Cerebellar nuclear complex (tissue), 1 donor: ENCODE measurements at places on chromosomes 4 and X.

GRCh38 chrX:48636776-48637175 lies 39.5 kb downstream of the WDR13 start:
- DNase-seq = no peak

GRCh38 chr4:56259655-56260054 lies 127.6 kb downstream of the AASDH start:
- DNase-seq = no peak

GRCh38 chr4:112038861-112039260 lies 106.4 kb upstream of the FAM241A start:
- no peak for DNase-seq

GRCh38 chrX:153450114-153450948 lies 4.5 kb upstream of the TREX2 start:
- no peak for DNase-seq

DNA sequence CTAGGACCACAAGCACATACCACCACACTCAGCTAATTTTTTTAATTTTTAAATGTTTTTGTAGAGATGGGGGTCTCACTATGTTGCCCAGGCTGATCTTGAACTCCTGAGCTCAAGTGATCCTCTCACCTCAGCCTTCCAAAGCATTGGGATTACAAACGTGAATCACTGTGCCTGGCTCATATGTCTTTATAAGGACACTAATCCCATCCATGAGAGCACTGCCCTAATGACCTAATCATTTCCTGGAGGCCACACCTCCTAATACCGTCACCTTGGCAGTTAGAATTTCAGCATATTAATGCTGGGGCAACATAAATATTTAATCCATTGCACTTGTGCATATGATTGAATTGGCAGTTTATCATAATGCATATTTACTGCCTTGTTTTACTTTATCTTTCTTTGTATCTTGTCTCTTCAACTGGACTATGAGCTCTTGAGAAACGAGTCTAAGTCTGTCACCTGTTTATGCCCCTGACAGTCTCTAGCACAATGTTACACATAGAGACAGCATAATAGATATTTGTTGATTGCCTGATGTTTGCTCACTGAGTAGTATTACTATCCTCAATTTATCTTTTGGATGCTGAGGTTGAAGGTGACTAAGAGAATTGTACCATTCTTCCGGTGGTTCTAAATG lies 172.0 kb downstream of the AASDH start:
- no peak for DNase-seq

- peak; percentile 84 for DNase-seq
Observed at GRCh38 chr4:176319704-176320339, at the start of gene SPCS3. Gene SPCS3, plus strand, starts transcription at chr4:176319966. Its CDS starts 111 bp downstream, at chr4:176320077.

DNA sequence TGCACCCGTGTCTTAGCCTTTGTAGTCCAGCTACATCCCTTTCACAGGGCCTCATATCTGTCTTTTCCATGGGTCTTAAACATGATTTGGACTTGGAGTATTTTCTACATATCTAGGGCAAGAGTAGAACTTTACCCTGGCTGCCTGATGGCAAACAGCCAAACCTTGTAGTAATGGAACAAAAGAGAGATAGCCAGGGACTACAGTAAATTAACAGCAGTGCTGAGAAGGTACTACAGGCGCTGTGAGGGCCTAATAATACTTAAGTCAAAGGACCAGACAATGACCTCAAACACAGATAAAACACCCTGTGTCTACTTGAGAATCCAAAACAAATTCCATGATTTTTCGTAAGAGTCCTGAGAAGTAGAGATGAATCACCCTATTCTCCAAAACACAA lies 111.0 kb upstream of the WDR17 start:
- no peak for DNase-seq

DNA sequence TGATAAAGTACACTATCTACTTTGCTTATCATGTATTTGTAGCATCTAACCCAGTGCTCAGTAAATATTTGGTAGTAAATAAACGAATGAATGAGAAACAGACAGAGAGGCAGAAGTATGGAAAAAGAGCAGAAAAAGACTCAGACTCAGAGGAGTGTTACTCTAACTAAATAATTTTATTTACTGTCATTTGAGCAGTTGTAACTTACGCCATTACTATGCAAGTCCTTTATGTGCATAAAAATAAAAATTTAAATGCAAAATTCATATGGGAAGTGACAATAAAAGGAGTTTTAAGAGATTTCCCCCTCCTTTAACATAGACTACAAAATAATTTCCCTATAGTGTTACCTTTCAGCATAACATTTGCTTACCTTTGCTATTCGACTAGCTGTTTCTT lies 49.5 kb downstream of the ZAR1 start:
- DNase-seq = no peak

DNA sequence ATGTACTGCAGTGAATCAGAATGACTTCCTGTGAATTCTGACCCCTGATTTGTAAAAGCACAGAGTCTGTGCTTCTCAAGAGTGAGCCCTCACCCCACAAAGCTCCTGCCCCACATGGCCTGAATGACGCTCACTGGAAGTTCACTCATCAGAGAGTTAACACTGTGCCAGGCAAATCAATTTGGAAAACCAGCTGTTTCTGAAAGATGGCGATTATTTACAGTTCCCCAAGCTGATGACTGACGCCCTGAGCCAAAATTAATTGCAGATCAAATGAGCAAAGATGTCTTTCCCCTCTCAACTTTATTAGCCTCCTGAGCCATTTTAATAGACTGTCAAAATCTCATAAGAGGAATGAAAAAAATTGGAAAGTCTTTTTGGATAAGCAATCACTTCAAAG lies 118.0 kb downstream of the SLC2A9 start:
- no peak for DNase-seq

- DNase-seq = no peak
Observed at GRCh38 chr4:77881460-77882295, 19.0 kb downstream of the MRPL1 start.

GRCh38 chrX:72644946-72645345 lies 69.2 kb downstream of the PHKA1 start:
- no peak for DNase-seq

GRCh38 chr4:29560452-29560851 lies 1159.7 kb upstream of the PCDH7 start:
- DNase-seq = no peak

- DNase-seq = no peak
Observed at GRCh38 chr4:1793496-1793840, 375 bp downstream of the FGFR3 start.

- no peak for DNase-seq
Observed at GRCh38 chrX:147646949-147647723, 264.6 kb upstream of the FMR1 start.

DNA sequence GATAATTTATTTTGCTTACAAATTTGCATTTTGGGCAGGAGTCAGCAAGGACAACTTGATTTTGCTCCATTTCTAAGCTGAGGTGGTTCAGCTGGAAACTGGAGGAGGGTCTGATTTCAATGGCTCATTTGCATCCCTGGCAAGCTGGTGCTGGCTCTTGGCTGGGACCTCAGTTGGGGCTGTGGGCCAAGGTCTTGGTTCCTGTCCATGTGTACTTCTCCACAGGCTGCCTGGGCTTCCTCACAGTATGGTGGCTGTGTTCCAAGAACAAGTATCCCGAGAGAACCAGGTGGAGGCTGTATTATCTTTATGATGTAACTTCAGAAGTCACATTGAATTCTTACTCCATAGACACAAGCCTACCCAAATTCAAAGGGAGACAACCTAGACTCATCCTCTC lies 77.0 kb upstream of the STX18 start:
- peak; percentile 42 for DNase-seq

GRCh38 chr4:156018383-156018782 lies 64.7 kb upstream of the CTSO start:
- no peak for DNase-seq

DNA sequence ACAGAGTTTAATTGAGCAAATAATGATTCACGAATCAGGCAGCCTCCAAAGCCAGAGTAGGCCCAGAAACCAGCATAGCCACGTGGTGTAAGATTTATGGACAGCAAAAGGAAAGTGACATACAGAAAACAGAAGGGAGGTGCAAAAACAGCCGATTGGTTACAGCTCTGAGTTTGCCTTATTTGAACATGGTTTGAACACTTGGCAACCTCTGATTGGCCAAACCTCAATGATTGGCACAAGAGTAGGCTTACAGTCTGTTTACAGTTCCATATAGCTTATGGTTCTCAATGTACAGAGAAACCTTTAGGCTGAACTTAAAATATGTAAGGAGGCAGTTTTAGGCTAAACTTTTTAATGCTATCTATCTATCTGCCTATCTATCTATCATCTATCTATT lies 394.8 kb downstream of the CFAP47 start:
- no peak for DNase-seq

GRCh38 chr4:972651-973424 lies 531 bp downstream of the DGKQ start:
- no peak for DNase-seq

- DNase-seq = no peak
Observed at GRCh38 chr4:128068918-128069317, 7.8 kb downstream of the LARP1B start.

- DNase-seq = no peak
Observed at GRCh38 chr4:40622913-40623312, 6.8 kb downstream of the RBM47 start.

- no peak for DNase-seq
Observed at GRCh38 chr4:74738464-74739143, 55.7 kb downstream of the BTC start.

DNA sequence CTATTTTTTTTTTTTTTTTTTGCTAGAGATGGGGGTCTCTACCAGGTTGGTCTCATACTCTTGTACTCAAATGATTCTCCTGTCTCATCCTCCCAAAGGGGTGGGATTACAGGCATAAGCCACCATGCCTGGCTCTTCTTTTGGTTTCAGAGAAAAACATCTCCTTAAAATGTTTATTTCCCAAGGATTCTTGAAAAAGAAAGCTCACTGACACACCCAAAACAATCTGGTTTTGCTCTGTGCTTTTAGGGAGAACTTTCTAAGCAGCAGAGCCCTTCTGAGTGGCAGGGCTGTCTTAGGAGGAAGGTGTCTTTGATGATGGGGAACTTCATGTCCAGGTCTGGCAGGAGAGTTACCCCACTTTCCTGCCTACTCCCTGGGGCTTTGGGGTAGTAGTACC lies 1.2 kb downstream of the SOD3 start:
- DNase-seq = no peak

DNA sequence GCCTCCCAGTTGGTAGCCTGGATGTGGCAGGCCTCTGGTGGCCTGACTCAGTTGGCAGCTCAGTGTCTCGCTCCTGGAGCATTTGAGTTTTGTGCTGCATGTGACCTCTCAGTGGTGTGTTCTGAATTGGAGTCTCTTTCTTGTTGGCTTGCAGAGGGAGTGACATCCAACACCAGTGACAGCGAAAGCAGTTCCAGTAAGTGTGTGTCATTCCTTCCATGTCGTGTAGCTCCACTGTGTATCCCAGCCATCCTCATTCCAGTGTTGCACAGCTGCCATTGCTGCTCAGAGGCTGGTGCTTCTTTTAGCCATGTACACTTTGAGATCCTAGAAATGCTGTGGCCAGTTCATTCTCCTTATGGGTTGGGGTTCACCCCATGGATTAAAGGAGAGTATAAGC lies 52.4 kb downstream of the DLG3 start:
- no peak for DNase-seq

- no peak for DNase-seq
Observed at GRCh38 chr4:81704461-81704860, 232.8 kb upstream of the RASGEF1B start.

DNA sequence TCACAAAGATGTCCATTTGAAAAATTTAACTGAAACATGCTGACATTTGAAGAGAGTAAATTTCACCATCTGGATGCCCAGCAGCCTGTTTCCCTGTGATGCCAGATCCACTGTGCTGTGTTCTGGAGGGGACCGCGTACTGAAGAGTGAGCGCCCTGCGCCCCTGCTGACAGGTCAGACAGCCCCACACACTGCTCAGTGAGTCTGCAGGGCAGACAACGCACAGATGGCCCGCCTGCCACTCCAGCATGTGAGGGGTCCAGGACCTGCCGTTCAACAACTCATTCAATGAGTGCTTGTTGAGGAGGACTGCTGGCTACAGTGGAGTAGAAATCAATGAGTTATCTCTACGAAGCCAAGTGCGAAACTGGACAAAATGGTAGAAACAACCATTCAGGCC lies 49.2 kb downstream of the FGFRL1 start:
- no peak for DNase-seq

- DNase-seq = no peak
Observed at GRCh38 chr4:14749910-14750309, 252.4 kb upstream of the CPEB2 start.

- no peak for DNase-seq
Observed at GRCh38 chr4:114606245-114606644, 7.6 kb downstream of the UGT8 start.

GRCh38 chr4:169881769-169882168 lies 124.0 kb upstream of the HPF1 start:
- no peak for DNase-seq

DNA sequence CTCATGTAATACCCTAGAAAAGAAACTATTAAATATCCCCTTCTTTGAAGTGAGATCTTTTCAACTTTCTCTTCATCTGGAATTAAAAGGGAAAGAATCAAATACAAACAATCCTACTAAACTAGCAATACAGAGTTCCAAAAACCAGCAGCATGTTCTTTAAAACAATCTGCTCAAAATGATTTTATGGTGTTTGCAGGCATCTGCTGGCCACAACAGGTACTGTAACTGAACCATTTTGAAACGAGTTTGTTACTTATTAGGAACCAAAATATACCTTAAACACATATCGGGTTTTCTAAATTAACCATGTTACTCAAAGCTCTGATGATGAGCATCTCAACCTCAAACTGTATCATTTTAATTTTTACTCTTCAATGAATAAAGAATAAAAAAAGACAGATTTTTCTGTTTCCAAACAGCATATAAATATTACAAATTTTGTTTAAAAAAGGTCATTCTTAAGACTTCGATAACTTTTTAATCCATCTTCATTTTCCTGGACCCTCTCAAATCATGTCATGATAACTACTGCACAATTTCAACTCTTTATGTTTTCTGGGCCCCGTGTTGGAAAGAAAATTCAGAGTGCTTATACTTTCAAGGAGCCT lies 56.5 kb downstream of the ARAP2 start:
- no peak for DNase-seq

GRCh38 chrX:34879346-34879745 lies 63.2 kb upstream of the FAM47B start:
- DNase-seq = no peak

DNA sequence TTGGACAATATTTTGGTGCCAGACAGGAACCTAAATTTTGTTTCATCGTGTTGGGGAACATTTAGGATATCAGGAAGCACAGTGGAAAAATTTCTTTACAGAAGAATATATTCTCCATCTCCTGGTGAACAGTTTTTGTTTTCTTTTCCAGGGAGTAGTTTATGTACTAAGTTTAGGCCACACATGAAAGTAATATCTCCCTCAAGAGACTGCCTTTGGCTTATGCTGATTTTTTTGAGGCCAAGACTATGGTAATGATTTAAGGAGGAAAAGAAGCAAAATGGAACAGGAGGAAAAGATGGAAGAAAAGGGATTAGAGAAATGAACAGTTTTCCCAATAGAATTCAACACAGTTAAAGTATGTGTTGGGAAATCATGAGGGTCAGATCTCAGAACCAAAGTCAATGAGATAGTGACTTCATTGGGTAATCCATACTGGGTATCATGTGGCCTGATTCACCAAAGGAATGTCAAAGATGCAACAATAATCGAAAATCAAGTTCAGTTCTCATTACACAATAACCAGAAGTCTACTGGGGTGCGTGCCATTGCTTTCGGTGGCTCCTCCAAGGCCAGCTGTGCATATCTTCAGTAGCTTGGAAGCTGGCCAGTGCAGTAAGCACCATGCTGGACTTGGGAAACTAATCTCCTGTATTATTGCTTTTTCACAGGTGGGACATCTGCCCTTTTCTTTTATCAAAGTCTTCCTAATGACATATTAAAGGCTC lies 234.8 kb downstream of the COL25A1 start:
- DNase-seq = no peak
